GM19239 (cell line): ENCODE measurements at places on chromosomes 2 and 18.

GRCh38 chr2:112869258-112869842 lies 32.8 kb upstream of the IL1B start:
- DNase-seq: no peak

- no peak for DNase-seq
Measured at GRCh38 chr2:47459021-47459420, 56.1 kb downstream of the MSH2 start.

- no peak for DNase-seq
Measured at GRCh38 chr2:72980535-72981217, 63.4 kb downstream of the EMX1 start.

DNA sequence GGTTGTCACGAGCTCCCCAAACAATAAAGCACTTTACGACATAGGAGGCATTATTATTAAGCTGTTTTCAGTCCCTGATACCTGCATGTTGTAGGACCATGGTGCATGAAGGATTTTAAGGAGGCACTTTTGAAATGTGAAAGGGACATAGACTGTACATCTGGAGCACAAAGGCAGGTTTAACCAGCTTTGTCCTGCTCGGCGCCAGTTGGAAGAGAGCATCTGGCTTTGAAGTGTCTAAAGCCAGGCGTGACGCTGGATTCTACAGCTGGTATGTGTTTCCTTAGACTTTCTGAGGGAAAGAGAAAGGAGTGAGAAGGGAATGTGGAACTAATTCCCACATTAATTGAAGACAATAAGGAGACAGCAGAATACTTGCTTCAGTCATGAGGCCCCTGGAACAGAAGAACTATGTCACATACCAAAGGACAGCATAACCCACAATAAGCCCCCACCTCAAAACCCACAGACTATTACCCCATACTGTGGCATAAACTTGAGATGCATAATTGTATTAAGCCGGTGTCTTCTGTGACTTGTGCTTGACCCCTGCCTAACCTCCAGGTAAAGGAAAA lies 381.0 kb upstream of the MEX3C start:
- no peak for DNase-seq

GRCh38 chr18:12640881-12641200 lies 17.1 kb downstream of the SPIRE1 start:
- no peak for DNase-seq

GRCh38 chr18:78966793-78967106 lies 12.9 kb upstream of the SALL3 start:
- no peak for DNase-seq

DNA sequence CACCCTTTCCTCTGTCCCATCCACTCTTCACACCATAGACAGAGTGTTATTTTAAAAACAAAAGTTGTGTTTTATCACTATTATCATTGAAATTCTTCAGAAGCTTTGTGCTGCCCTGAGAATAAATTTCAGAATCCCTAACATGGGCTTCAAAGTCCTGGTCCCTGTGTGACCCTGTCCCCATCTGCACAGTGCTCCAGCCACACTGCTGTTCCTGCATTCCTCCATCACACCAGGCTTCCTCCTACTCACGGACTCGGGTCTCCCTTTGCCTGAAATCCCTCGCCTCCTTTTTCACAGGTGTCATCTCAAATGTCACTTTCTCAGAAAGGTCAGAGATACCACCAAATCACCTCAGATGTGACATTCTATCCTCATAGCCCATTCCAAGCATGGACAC lies 8.2 kb upstream of the DTNA start:
- DNase-seq: no peak
